Dorsolateral prefrontal cortex (tissue), 122 donors: ENCODE measurements at places on chromosomes 1 and 21. TPM values are rescaled to one million over a fixed set of nuclear protein-coding genes. Genes with fewer than 3 reads are reported as not detected.

DNA sequence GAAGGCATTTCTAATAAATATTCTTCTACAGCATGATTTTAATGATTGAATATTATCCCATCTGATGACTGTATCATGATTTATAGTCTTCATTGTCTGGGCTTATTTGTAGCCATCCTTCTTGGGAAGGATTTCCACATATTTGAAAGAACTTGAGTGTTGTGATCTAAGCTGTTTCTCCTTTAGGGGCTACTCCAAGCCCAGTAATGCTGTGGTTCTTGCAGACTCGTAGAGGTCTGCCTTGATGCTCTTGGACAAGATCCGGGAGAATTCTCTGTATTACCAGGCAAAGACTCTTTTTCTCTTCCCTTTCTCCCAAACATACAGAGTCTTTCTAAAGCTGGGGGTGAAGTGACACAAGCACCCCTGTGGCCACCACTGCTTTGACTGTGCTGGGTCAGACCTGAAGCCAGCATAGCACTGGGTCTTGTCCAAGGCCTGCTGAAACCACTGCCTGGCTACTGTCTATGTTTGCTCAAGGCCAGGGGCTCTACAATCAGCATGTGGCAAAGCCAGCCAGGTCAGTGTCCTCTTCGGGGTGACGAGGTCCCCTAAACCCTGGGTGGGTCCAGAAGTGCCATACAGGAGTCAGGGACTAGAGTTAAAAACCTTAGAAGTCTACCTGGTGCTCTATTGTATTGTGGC, 107.4 kb downstream of the GIPC2 start:
- DNase-seq: no peak

DNA sequence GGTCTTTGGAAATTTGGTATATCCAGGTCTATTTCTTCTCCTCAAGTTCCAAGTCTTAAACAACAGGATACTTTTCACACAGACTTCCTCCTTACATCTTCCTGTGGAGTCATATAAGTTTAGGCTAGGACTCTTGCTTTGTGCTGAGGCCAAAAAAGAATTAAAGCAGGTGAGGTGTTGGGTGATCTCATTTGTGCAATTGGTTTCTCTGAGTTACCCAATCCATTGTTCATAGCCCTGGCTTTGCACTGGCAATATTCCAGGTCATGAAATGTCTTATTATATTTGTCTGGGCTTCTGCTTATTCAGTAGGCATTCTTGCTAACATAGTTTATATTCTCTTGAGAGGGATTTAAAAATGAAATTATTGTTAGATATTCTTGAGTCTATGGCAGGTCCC, 14.1 kb upstream of the KIAA0040 start:
- DNase-seq: no peak

- no peak for DNase-seq
Measured at GRCh38 chr1:221812905-221813597, 71.2 kb upstream of the DUSP10 start.

The PGLYRP3 gene
- not detected for total RNA-seq

The PALMD gene
- total RNA-seq: 11.9 TPM

DNA sequence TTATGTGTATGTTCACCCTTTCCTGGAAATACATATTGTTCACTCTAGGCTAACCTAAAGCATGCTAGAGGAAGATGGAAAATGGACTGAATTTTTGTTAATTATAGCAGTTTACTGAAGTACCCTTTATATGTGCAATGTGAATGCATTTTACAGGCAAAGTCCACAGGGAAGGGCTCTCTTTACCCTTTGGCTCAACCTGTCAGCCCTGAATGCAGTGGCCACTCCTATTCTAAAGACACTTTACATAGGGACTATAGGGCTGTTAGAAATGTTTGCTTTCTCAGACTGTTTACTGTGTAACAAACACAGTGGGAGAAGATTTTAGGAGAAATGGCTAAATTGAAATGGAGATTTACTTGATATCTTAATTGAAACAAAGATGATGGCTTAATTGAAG, 78.5 kb downstream of the BRINP2 start:
- DNase-seq: no peak

DNA sequence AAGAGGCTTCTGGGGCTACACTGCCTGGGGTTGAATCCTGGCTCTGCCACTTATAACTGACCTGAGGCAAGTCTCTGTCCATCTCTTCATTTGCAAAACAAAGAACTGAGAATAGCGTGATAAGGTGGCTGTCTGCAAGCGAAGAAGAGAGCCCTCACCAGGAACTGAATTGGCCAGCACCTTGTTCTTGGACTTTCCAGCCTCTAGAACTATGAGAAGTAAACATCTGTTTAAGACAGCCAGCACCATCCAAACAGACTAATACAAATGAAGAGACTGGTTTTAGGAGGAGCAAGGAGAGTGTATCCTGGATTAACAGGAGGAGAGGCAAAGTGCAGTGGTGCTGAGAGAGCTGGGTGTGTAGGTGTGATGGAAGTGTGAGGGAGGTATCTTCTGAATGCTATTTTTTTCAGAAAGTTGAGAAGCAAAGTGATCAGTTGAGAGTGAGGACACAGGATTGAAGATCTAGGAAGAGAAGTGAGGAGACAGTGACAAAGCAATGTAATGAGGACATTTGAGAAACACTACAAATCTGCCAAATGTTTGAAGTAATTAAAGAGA, 59.3 kb downstream of the CD58 start:
- no peak for DNase-seq

DNA sequence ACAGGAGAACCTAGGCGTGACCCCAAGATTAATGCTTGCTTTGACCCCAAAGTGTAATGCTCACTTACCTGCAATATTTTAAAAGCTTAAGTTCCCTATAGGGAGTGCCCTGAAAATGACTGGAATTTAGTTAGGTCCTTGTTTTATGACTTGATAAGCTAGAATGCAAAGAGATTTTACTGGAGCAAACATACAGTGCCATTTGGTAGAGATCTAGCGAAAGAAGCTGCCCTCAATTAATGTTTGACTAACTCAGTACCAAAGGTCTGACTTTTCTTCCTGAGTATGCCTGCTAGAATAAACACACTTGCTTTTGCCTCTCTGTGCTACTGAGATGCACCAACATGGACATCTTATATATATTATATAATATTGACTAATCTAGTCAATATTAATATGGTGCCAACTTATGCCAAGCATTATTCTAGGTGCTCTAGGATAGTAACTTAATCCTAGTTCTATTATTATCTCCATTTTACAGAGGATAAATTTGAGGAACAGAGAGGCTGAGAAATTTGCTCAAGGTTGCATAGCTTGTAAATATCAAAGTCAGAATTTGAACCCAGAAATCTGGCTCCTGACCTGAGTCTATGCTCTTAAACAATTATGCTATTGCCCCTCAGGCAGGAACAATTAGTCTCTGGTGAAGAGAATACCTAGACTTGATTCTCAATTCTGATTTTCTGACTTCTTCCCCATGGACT, 18.2 kb downstream of the S100A10 start:
- DNase-seq: no peak

DNA sequence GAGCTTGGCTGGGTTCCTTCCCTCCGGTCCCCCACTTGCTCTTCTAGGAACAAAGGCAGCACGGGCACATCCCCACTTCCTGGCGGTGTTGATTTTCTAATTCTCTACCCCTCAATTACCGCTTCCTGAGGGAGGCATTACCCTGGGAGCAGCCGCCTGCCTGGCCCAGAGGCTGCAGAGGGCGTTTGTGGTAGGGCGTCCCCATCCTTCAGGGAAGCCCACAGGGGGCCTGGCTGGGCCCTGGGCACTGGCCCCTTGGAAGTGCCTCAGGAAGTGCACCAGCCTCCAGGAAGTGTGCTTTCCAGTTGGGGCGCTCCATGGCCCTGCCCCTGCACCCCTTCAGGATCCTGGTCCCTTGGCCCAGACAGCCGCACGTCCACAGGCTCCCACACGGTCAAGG, 42.1 kb upstream of the CASZ1 start:
- DNase-seq: no peak

The LYPD8 gene
- total RNA-seq: 12.4 TPM

The SPRR1A gene
- total RNA-seq: not detected

DNA sequence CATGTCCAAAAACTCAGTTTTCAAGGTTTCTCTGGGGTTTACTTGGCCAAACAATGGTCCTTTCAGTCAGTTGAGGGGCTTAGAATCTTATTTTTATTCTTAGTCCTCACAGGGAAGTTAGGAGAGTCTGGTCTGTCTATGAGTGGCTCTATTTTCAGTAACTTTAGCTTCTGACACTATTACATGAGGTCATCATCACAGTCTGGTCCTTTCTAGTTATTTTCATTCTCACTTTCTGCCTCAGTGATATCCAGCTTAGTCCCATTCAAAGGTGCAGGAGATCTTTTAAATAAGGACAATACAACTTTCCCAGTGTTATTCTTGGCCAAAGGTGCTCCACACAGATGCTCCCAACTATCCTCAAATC, 30.0 kb upstream of the FGGY start:
- no peak for DNase-seq

The SPATA46 gene
- total RNA-seq: not detected

GRCh38 chr1:21318057-21318713, 27.9 kb upstream of the ECE1 start:
- DNase-seq: no peak

The SHISA4 gene
- 109 TPM for total RNA-seq

The KCNE1 gene
- total RNA-seq: 0.70 TPM

The NPHS2 gene
- not detected for total RNA-seq

DNA sequence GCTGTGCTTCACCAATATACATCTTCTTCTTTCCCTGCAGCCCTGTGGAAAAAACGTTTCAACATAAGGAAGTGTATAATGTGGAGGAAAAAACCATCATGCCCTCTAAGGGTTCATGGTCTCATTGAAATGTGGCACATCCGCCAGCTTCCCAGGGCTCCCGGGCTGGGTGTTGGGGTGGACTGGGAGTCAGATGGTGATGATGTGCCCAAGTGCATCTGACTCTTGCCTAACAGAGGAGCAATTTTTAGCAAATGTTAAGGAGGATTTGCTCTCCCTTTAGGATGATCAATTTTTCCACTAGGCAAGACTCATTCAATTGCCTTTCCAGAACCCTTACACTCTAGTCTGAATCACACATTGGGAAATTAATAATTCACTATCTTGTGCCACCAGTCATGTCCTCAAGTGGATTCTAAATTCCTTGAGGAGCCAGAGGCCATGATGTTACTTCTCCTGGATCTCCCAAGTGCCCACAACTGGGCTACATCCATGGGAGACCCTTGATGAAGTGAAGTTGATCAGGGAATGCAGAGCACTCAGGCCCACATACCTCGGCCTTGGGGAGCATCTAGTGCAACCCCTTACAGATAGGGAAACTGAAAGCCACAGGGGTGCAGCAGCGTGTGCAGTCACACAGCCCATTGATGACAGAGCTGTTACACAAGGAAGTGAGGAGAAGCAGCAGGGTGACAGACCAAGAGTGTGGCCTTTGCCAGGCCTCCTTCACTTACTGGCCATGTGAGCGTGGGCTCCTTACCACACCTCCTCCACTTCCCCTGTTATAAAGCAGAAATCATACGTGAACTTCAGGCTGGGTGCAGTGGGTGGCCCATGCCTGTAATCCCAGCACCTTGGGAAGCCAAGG, 100.0 kb upstream of the SLC44A3 start:
- DNase-seq: no peak

GRCh38 chr1:14881775-14882672, 271.5 kb upstream of the TMEM51 start:
- no peak for DNase-seq

DNA sequence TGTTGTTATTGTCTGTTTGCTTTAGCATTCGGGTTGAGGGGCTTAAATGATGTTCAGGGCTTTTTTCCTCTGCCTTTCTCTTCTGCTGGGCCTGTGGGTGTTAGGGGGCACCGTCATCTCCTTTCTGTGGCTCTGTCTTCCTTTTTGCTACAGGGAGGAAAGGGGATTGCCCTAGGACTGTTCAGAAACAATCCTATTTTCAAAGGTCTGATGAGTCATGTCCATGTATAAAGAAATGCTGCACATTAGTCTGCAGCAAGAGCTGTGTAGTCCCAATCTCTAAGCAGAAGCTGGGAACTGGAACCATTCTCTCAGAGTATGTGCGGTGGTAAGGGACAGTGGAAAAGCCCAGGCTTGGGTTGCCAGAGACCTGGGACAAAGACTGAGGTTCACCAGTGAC, 462.3 kb downstream of the OMA1 start:
- no peak for DNase-seq

The SLAMF6 gene
- not detected for total RNA-seq

- no peak for DNase-seq
Measured at GRCh38 chr1:65626003-65626402, 166.7 kb upstream of the PDE4B start.

The TTC39A gene
- total RNA-seq: 8.4 TPM

DNA sequence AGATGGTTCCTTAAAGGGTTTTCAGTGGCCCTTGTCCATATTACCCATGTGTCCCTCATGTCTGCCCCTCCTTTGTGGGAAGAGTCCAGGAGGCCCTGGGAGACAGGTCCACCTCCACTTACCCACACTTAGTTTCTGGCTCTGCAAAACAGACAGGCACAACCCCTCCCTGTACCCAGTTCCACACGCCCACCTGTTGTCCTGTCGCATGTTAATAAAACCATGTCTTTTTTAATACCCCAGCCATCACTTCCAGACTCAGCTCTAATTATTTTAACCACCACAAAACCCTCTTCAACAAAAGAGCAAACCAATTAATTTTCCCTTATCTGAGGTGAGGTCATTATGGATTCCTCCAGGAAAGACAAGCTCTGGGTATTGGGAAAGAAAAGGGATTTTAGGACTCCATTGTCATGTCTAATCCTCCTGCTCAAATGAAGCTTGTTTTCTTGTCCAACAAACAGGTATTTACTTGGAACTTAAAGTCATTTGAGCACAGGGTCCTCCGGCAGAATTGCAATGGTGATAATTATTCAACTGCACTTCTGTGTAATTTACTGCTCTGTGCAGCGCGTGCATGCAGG, 68.9 kb downstream of the CCDC185 start:
- DNase-seq: no peak

DNA sequence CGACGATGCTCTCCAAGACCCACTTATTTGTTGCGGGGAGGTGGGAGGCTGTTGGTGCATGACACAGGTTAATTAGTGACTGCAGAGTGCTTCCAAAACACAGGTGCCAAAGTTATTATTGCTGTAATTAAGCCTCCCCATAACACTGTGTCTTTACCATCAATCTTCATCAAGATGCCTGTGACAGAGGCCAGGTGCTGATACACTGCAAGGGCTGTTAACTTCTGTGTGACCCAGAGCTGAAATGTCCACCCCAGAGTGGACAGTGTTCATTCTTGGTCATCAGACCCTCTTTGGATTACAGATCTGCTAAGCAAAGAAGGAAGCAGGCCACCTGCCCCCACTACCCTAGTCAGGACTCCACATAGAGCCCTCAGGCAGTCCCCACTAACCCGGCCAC, 55.5 kb downstream of the CAPN8 start:
- DNase-seq: no peak

DNA sequence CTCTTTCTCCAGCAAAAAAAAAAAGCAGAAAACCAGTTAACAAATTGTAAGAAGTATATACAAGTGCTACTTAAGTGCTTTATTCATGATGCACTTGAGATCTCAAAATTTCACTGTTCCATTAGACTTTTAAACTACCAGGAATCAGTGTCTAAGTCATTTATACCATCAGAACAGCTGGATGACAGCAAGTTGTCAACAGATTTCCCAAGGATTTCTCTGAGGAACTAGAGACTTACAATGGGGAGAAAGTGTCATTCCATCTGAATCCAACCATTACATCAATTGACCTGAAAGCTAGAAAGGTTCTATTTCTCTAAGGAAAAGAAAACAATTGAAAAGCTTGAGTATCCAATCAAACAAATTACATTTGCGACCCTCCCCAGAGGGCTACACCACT, 43.8 kb downstream of the USH2A start:
- no peak for DNase-seq
